Activated naive CD8-positive, alpha-beta T cell treated with anti-CD3 and anti-CD28 coated beads for 36 hours (primary cell): ENCODE measurements at places on chromosomes 3 and 15.
A peak's percentile ranks its signal among the peaks of the same experiment; 100 is the strongest.

- DNase-seq: peak; percentile 39
Measured at GRCh38 chr3:51974277-51974962, 444 bp upstream of the ABHD14A start.

DNA sequence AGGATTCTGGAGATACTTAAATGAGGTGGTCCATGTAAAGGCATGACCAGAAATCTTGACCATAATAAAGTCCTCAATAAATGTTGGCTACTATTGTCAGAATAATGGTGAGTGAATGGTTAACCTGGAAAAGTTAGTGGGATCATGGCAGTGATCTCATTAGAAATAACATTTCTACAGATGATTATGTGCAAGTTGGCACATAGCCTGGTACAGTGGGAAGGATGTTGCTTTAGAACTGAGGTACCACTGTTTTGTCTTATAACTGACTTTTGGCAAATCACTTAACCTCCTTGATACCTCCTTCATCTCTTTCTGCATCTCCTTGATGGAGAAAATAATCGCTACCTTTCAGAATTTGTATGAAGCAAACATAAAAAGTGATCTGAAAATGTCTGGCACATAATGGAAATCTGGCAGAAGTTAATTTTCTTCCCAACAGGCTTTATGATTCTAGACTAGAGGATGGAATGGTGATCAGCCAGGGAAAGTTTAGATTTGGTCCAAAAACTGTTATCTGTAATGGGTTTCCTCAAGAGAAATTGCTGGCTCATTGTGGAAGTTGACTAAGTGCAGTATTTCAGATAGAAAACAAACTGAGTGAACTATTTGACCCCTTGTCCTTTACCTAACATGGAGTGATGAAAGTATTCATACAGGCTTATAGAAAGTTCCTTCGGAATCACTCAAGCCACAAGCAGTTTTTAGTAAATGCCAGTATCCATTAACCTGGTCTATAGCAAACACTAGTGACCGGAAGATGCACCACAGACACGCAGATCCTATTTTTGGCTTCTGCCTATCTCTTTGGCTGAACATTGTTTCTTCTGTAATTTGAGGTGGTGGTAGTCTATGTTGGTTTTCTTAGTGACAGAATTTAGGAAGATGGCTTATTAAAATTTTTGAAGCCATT, 449.6 kb upstream of the TGFBR2 start:
- no peak for DNase-seq

DNA sequence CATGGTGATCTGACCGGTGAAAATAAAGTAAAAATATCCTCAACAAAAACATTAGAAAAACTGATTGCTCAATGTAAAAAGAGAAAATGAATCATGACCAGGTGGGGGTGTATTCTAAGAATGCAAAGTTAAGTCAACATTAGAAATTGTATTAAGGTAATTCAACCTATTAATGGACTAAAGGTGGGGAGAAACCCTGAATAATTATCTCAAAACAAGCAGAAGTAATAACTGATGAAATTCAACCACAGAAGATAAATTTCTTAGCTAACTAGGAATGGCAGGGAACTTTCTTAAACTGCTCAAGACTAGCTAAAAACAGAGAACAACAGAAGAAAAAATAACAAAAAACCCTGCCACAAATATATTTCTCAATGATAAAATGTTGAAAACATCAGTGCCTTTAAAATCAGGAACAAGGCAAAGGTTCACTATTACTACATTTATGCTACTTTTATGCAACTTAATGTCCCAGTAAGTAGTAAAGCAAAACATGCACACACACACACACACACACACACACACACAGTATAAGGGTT, 204.4 kb upstream of the THBS1 start:
- no peak for DNase-seq

DNA sequence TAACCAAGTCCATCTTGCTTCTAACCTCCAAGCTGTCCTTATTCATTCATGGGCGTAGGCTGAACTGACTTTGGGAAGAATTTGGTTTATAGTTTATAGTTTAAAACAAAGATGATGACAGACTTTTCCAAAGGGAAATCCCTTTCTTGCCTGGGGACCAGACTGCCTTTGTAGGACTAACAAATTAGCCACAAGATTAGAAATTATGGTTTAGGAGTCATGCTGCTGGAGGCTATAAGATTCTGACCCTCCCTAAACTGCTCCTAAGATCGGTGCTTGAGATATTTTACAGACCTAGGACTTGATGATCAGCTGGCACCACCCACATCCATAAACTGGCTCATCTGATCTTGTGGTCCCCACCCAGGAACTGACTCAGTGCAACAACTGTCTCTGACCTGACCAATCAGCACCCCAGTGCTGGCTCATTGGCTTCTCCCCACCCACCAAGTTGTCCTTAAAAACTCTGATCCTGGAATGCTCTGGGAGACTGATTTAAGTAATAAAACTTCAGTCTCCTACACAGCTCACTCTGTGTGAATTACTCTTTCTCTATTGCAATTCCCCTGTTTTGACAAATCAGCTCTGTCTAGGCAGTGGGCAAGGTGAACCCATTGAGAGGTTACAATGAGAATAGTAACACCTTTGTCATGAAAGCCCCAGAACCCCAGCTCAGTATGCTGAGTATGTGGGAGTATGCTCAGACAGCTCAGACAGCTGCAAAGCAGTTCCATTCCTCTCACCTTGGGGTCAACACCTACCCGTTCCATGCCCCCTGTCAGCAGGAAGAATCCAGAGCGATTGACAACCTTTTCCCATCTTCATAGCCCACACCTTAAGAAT, 51.6 kb upstream of the C15orf39 start:
- no peak for DNase-seq

DNA sequence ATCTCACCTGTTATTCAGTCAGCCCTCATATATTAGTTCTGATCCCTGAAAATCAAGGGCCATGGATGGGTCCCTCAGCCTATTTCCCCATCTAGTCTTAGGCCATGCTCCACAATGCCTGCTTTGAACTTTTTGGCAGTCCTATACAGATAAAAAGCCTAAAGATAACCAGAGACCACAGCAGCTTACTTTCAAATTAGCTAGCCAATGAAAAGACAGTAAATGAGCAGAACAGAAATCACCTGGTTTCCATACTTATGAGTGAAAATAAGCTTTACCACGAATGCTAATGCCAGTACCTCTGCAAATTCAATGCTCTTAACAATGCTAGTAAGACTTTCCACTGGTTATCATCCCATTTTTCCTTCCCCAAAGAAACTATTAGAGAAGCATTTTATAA, 141.6 kb upstream of the SPRED1 start:
- no peak for DNase-seq

DNA sequence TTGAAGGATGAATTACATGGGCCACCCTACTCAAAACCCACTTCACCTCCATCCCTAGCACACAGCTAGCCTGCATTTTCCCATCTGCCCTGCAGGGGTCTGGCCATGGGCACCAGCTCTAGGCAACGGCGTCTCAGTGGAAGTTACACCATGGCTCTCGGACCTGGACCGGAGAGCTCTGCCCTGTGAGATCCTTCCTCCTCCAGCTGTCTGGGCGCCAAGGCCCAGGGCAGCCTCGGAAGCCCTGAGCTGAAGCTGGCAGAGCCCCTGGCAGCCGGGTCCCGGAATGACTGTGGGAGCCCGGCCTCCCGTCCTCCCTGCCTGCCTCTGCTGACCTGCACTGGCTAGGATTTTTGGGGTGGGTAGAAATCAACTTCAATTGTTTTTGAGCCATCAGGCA, 98.9 kb downstream of the CHSY1 start:
- no peak for DNase-seq

- DNase-seq: no peak
Measured at GRCh38 chr3:88997260-88997659, 110.2 kb upstream of the EPHA3 start.

DNA sequence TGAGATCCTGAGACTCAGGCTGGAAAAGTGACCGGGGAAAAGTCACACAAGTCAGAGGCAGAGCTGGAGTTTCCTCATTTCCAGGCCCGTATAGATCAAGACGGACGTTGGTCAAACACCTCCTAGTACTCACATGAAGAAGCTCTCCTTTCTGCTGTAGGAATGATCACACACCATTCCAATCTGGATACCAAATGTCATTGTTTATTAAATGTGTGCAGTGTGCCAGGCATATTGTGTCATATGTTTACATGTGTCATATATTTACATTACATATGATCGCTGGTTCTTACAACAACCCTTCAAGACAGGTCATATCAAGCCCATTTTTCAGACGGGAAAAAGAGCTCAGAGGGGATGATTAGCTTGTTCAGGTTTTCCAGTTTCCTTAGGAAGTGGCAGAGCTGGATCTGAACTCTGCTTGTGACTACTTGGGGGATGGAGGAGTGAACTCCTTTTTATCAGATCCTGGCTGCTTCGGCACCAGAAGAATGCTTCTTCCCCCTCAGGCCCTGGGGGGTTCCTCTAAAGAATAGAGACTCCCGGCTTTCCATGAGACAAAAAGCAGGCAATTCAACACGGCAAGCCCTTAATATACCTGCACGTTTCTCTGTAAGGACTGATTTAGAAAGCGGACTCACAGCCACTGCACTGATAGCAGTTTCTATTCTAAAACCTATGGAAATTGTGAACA, 41.9 kb downstream of the FAM43A start:
- no peak for DNase-seq

DNA sequence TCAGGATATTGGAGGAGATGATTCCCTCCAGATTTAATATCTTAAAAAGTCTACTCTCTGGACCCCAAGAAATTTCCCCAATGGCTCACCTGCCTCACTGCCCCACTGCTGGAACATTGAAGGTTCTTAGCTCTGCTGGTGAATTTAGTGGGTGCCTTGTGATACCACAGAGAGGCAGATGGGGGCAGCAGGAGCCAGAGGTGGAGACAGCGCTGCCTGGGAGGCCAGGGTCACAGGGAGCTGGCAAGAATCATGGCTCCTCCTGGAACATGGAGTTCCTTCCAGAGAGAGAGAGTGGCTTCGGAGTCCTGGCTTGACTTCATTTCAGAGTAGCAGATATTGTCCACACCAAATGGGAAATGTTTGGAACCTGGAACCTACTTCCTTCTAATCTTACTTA, 263.5 kb upstream of the CFAP20DC start:
- DNase-seq: peak; percentile 41

DNA sequence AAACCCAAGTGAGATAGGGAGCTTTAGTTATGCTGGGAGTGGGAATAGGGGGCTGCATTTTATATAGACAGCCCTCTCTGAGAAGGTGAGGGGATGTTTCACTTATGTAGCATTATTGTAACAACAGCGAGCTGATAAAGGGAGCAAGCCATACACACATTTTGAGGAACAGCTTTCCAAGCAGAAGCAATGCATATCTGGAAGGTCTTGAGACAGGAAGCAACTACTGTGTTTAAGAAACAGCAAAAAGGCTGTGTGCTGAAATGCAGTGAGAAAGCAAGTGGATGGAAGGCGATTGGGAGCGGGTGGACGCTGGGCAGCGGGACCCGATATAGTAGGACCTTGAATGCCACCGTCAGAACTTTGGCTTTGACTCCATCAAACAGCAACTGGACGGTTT, 155.9 kb upstream of the TBL1XR1 start:
- DNase-seq: no peak

- DNase-seq: no peak
Measured at GRCh38 chr3:4866866-4867265, 112.4 kb upstream of the BHLHE40 start.

GRCh38 chr15:32884146-32884545, 166.3 kb downstream of the GREM1 start:
- DNase-seq: no peak

GRCh38 chr15:81449836-81450474, 75.9 kb upstream of the TMC3 start:
- no peak for DNase-seq

DNA sequence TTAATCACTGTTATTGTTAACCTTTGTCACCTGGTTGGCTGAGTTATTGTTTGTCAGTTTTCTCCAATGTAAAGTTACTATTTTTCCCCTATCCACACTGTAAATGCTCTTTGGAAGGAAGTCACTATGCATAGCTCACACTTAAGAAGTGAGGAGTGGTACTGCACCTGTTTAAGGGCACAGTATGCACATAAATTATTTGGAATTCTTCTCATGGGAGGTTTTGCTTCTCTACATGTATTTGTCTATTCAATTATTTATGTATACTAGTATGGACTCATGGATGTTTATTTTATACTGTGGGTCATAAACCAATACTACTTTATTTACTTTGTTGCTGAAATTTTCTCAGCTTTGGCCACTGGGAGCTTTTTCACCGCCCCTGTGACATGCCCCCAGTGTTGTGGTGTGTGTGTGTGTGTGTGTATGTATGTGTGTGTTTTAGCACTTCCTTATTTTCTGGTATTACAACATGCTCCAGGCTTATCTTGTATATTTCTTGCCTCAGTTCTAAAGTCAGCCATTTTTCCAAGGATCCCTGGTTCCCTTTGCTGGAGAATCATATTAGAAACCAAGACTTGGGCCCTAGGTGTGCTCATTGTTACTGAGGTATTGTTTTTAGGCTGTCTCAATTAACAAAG, 290.5 kb downstream of the KBTBD8 start:
- DNase-seq: no peak

GRCh38 chr3:72746430-72747411, 101.5 kb downstream of the SHQ1 start:
- no peak for DNase-seq

- DNase-seq: no peak
Measured at GRCh38 chr3:197238842-197239241, 59.6 kb downstream of the DLG1 start.

- DNase-seq: no peak
Measured at GRCh38 chr3:46335541-46335940, 18.4 kb upstream of the CCR2 start.

DNA sequence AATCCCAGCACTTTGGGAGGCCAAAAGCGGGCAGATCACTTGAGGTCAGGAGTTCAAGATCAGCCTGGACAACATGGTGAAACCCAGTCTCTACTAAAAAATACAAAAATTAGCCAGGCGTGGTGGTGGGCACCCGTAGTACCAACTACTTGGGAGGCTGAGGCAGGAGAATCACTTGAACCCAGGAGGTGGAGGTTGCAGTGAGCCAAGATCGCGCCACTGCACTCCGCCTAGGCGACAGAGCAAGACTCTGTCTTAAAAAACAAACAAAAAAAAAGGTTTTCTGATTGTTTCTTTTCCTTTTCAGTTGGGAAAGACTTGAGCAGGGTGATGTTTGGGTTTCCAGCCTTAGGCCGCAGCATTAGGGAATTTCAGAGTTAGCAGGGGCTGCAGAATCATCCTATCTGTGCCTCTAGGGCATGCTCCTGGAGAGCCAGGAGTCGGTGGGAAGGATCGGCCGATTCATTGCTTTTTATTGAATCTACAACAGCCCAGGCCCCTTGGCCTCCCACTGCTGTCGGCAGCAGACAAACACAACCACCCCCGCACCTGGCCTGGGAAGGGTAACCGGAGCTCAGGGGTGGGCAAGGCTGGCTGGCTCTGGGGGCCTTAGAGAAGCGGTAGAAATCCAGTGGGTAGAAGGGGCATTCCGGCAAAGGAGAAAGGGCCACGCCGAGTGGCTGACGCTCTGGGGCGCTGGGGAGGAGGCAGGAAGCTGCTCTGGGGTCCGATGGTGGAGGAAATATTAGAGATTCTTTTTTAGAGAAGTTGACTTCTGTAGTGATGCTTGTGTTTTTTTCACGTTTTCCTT, 6.3 kb downstream of the CHAC1 start:
- no peak for DNase-seq

GRCh38 chr15:40747685-40748631, 7.1 kb downstream of the RMDN3 start:
- no peak for DNase-seq
